ENCODE measurements at places on chromosomes 7 and 10.

DNA sequence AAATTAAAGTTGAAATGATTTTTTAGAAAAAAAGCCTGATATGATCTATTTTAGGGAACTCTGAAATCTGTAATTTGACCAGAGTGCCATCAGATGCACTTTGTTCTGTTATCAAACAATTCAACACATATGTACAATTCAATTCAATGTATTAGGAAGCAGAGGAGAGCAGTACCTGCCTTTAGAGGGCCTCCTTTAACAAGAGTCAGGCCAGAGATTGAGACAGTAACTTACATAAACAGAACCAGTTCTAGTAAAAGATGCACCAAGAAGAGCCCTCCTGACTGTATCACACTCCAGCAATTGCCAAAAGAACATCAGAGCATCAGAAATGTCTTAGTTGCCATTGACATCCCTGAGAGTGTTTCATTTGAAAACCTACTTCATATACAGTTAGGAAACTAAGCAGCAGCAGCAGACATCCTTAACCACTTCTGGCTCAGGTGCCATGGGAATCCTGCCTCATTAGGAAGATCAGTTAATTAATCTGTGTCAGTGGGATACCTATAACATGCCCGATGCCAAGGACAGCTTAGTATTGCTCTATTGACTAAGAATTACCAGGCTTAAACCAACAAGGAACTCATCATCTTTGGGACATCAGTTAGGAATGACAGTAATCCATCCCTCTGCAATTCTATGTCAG is 1222.6 kb upstream of the LRRN3 start:
- no peak for DNase-seq

DNA sequence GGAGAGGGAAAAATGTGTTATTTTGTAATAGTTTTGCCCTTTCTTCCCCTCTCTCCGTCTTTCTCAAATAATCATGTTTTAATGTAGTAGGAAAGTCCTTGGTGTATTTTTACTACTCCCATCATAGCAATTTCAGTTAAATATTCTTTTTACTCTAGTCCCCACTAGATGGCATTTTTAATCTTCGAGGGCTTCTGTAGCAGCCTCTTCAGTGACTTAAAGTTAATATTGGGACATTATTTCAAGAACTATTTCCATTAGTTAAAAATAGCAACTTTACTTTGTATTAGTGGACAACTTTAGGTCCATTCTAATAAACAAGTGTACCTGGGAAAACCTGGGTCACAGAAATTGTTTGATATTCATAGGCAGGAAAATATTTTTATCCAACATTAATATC is 23.0 kb downstream of the EDRF1 start:
- no peak for DNase-seq

DNA sequence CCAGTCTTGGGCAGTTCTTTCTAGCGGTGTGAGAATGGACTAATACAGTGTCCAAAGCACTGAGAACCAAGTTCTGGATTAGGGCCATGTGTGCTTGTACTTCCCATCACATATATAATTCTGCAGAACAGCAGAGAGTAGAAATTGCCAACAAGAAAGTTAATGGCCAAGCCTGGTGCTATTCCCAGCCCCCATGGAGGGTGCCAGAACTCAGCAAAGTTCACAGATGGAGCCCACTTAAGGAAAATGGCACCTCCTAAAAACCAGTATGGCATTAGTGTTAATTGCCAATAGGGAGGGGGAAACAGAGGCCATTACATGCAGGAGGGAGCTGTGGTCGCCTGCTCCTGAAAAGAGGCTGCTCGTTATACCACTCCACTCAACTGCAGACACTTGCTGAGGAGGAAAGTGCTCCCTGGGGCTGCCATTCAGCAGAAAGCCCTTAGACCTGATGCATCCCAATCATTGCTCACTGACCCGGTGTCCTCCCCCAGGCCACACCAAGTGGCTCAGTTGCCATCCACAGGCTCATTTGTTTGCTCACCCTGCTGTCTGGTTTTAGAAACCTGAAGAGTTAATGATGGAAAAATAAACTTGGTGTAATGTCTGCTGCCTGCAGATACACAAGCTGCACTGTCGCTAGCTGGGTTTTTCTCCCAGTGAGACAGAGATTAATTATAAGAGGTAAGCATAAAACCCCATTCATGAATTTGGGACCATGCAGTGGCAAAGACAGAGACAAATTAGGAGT is 280.6 kb downstream of the GFRA1 start:
- DNase-seq: no peak

- DNase-seq: no peak
Measured at GRCh38 chr7:43721193-43721806, 8.0 kb downstream of the COA1 start.

- peak; percentile 59 for DNase-seq
Measured at GRCh38 chr10:32367793-32368453, 21.0 kb upstream of the EPC1 start.

DNA sequence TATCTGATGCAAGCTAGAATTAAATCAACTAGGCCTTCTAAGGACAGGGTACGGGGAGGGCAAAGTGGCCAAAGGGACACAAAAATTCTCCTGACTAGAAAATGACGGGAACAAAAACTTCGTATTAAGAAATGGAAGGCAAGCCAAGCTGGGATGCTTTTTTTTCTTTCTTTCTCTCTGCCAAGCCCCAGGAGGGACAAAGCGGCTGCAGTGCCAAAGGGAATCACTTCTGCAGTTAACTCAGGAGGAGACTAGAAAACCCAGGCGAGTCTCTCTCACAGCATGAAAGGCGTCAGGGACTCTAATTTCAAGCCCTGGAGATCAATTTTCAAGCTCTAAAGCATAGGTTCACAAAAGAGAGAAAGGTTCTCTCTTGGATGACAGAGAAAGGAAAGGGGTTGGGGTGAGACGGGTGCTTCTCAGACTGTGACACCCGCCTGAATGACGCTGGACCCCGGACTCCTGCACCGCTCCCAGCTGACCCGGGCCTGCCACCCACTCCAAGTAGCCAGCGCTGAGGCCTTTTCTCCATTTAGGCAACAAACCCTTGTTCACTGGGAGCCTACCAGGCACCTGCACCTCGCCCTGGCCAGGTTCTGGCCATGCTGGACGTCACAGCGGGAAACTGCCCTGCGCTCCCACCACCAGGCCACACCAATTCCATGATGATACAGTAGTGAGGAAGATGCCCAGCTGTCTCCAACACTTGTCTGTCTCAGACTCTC is 56.5 kb downstream of the KIAA1549 start:
- no peak for DNase-seq

GRCh38 chr7:6646465-6646864 is 9.3 kb downstream of the ZNF316 start:
- no peak for DNase-seq

DNA sequence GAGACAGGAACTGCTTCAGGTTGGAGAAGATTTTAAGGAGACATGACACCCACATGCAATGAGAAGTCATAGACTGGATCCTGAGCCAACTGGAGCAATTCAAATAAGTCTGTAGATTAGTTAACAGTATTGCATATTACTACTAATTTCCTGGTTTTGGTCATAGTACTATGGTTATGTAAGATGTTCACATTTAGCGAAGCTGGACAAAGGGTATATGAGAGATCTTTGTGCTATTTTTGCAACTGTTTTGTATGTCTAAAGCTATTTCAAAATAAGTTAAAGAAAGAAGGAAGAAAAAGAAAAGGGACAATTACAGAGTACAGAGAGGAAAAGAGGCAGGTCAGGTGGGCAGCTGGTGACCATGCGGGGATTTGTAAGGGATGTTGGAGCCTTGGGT is 116.5 kb upstream of the SVIL start:
- no peak for DNase-seq

DNA sequence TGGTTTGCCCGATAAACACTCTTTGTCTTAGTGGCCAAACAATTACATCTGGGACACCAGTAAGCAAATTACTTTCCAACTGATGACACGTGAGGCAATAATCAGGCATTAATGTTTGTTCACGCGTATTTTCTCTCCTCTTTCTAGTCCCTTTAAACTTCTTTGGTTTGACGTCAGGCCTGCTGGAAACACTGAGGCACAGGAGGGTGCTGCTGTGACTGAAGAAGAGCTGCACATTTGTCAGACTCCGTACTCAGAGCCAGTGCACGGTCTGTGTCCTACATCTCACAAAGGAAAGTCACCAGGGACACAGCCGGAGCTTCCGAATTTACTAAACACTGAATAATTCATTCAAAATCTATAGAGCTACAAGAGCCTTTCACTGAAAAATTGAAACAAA is 57.6 kb upstream of the ANAPC16 start:
- DNase-seq: no peak

DNA sequence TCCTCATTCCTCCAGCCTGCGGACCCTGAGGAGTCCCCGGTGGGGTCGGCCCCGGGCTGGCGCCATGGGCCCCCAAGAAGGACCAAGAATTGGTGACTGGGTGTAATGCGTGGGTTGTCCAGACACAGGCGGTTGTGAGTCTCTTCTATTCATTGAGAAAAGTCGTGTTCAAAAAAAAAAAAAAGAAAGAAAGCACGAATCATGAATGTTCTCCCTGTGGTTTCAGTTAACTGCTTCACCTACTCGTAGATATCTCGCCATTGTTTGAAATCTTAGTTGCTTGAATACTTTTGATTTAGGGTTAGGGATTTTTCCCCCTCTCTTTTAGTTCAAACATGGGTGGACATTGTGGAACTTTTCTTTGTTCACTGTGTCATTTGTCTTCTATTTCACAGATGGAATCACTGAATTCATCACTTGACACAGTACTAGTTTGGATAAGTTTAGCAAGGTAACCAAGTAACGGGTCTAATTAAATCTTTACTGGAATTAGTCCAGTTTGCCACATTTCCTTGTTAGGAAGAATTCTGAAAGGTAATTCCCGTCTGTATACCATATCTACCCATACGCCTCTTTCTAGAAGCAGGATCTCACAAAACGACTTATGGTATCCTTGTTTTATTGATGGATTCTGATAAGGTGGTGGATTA is 775 bp downstream of the STARD3NL start:
- DNase-seq: no peak

DNA sequence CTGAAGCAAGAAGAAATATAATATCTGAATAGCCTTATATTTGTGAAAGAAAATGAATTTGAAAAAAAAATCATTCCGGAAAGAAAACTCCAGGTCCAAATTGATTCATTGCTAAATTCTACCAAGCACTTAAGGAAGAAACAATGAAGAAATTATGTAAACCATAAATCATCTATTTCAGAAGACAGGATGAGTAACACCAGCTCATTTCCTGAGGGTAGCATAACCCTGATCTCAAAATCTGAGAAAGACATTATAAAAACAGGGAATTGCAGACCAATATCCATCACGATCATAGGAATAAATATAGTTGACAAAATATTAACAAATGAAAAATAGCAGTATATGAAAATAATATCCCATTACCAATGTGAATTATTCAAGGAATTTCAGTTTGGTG is 70.1 kb upstream of the RAB18 start:
- no peak for DNase-seq

Measured in activated T-helper 1 cell treated with anti-CD3 and anti-CD28 coated beads, Interleukin-2, amount 50 U/mL, for 16 hours (primary cell).